ENCODE measurements at places on chromosomes 6 and 20. TPM values are rescaled to one million over a fixed set of nuclear protein-coding genes. Genes with fewer than 3 reads are reported as not detected.

PXDC1 gene
- total RNA-seq, result 78.3 TPM

TFEB gene
- total RNA-seq, result 42.8 TPM

POLR3F gene
- total RNA-seq, result 11.9 TPM

MUC21 gene
- 9.9 TPM for total RNA-seq

GRM1 gene
- total RNA-seq, result 0.13 TPM

All from gastroesophageal sphincter (tissue), 4 donors.